Activated CD4-positive, alpha-beta T cell treated with anti-CD3 and anti-CD28 coated beads for 4 hours (primary cell): ENCODE measurements at places on chromosomes 2 and 18.

- DNase-seq: no peak
Observed at GRCh38 chr2:55567298-55567697, 47.8 kb downstream of the CFAP36 start.

GRCh38 chr2:222518570-222519381 is 94.4 kb downstream of the SGPP2 start:
- DNase-seq: no peak

DNA sequence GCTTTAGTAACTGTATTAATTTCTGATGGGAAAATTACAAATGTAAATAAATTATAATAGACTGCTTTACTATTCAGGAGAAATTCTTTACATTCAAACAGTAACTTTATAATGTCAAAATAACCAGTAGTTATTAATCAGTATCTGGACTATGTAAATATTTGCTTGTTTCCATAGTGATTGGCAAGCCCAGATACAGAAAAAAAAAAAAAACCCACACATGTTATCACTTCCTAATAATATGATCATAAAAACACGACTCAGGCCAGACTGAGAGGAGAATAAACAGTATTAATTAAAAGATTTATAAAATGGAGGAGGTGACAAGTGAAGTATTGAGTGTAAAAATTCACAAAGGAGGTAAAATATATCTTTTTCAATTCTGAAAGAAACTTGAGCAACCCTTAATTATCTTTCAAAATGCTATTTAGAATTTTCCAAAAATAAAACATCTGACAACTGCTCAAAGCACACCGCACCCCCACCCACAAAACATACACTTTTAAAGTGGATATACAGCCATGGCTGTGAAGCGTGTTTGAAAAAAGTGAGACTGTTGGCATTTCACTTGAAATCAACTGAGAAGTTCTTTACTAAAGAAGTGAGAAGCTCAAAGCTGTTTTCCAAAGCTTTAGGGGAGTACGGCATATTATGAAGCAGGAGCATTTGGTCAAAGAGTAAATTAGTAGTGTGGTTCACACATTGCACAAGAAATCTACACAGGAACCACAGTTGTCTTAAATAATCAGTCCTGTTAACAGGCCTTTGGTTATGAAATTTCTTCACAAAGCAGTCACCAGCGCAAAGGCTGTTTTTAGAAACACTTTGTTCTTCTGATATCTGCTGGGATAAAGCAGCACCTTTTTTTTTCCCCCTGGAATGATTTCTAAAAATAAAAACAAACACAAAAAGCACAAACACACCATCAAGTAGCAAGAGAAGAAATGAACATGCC is 475.8 kb downstream of the TXNL1 start:
- no peak for DNase-seq

GRCh38 chr2:137964066-137964858 is at the start of gene HNMT:
Gene HNMT, plus strand, starts transcription at chr2:137964473. Its CDS starts 19 bp downstream, at chr2:137964492.
- no peak for DNase-seq

- no peak for DNase-seq
Observed at GRCh38 chr2:82391386-82391785, 2067.7 kb downstream of the SUCLG1 start.

DNA sequence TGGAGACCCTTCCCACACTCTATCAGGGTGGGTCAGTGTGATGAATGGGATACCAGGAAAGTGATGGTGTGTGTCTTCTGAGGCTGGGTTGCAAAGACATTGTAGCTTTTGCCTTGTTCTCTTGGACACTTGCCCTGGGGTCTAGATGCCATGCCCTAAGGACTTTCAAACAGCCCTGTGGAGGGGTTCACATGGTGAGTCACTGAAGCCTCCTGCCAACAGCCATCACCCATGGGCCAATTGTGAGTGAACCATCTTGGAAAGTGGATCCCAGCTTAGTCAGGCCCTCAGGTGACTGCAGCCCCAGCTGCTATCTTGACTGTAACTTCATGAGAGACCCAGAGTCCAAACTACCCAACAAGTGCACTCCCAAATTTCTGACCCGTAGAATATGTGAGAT is 25.8 kb upstream of the IGFBP5 start:
- DNase-seq: no peak

DNA sequence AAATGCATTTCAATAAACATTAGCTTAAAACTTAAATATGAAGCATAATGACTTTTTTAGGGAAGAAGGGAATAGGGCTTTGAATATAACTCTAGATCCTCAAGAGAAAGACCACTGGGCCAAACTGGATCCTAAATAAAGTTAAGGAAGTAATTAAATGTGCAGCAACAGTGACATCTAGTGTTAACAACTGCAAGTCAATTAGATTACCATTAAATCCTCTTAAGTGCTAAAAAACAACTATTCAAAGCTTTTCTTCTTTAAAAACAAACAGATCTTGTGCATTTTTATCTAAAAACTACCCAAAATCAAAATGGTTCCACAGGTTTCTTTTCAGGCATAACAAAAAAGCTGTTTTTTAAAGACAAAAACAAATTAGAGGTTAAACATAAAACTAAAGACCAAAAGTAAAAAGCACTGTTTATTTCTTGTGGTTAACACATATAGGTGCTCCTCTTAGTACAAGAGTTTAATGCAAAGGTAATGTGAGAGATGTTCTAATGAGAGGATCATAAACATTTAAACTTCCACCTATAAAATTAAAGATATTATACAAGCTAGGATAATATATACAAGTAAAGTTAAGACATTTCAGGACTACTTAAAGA is 111.4 kb downstream of the THADA start:
- DNase-seq: no peak

DNA sequence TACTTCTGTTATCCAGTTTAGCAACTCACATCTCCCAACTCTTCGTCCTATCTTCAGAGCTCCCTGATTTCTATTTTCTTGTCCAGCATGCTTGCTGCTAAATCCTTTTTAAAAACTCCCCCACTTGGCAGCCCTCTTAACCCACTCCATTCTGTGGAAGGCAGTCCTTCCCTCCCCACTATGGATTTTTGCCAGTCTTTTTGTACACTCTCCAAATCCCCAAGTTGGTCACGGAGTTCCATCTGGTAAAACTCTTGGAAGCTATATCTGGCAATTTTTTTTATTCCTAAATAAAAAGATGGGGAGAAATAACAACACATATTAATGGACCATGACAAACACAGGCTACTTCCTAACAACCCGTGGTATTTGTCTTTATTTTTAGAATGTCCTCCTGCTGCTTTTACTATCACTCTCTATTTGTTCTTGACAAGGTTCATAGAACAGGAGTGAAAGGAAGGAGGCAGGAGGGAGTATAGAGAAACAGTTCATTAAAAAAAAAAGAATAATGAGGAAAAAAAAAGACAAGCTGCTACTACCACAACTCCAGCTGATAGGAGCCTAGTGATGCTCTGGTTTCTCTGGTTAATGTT is 120.0 kb upstream of the THSD7B start:
- no peak for DNase-seq

- no peak for DNase-seq
Observed at GRCh38 chr2:131425231-131425941, 50.5 kb upstream of the TUBA3D start.

DNA sequence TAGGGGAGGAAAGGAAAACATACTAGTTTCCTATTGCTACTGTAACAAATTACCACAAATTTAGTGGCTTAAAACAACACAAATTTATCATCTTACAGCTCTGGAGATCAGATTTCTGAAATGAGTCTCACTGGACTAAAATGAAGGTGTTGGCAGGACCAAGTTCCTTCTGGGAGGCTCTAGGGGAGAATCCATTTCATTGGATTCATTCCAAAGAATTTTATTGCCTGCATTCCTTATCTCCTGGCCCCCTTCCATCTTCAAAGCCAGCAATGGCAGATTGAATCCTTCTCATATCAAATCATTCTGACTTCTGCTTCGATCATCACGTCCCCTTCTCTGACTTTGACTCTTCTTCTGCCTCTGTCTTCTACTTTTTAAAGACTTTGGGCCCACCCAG is 250.9 kb downstream of the IRS1 start:
- no peak for DNase-seq

- no peak for DNase-seq
Observed at GRCh38 chr2:75562513-75562864, 1.8 kb upstream of the EVA1A start.

- DNase-seq: no peak
Observed at GRCh38 chr2:24723665-24724064, 69.5 kb downstream of the PTRHD1 start.

DNA sequence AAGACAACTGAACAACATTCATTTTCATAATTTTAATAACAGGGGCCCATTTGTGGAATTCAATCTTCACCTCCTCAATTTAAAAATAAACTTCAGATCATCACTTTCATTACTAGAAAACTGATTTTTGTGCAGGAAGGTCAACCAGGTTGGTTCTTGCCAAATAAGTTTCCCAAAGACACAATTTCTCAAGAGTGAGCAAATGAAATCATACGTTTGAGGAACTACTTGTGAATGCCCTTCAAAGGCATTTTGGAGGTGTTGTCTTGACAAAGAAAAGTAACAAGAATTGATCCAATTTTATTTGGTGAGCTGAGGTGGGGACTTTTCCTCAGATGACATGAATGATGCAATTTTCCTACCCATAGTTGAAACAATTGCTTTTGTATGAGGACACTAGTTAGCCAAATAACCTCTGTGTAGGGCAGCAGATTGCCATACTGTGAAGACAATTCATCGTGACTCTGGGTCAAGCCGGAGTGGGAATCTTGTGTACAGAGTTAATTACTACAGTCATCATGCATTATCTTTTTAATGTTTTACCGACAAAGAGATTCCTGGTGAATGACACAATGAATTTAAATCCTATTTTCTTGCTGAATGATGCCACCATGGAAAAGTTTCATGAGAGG is 121.8 kb downstream of the TGFA start:
- DNase-seq: no peak

GRCh38 chr2:8365331-8365910 is 316.4 kb upstream of the ID2 start:
- no peak for DNase-seq

DNA sequence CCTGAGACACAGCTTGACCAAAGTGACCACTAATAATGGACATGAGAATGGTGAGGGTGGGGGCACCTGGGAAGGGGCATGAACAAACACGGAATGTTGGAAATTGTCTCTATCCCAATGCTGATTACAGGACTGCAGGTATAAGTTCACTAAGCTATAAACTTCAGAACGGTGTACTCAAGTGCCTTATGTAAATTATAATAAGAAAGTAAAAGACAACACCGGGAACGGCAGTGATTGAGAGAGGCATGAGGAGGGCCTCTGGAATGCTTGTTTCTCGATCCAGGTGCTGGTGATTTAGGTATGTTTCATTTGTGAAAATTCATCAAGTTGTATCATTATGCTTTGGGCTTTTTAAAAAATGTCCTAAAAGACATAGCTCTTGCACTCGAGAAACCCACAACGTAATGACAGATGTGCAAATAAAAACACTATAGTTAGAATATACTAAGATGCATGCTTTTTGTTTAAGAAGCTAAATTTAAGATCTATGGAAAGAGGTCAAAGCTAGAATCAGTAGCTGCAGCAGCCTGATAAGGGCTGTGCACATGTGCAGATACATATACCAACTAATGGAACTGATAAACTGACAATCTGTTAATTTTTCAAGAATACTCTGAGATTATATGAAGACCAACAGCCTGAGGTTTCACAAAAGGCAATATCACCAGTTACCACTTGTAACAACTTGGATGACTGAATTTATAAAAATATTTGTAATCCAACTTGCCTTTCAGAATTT is 7.6 kb downstream of the HIBCH start:
- no peak for DNase-seq

DNA sequence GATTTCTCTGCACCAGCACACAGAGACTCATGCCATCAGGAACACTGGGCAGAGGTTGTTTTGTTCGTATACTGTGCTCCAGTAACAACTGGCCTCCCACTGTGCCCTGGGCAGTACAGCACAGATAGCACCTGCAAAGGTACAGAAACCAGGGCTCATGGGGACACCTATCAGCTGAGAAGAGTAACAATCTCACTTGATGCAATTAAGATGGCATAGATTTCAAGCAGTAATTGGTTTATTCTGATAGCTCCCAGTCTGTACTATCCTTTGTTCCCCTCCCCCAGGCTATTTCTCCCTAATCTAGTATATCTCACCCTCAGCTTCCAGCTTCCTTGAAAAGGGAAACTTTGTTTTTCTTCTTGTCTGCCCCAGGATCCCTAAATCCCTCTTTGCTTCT is 343.9 kb upstream of the MMADHC start:
- no peak for DNase-seq

GRCh38 chr2:163553601-163554000 is 182.2 kb downstream of the FIGN start:
- no peak for DNase-seq

DNA sequence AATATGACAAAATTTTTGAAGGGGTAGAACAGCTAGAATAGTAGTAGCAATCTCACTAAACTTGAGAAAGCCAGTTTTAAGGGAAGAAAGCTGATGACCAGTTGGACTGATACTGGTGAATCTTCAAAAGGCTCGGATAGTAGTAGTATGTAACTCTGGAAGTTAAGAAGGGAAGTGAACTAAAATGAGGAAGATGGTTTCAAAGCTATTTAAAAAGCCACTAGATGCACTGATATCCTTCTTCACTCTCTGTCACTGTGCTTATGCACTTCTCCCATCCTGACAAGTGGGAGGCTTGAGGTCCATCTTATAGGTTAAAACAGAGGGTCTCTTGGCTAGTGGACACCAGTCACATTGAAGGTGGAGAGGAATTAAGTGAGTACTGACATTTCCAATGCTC is 141.1 kb downstream of the NCOA1 start:
- DNase-seq: no peak

GRCh38 chr2:181656450-181657291 is at the start of gene CERKL:
Gene CERKL, minus strand, starts transcription at chr2:181657105. Its CDS starts 99 bp downstream, at chr2:181657006.
- DNase-seq: no peak

DNA sequence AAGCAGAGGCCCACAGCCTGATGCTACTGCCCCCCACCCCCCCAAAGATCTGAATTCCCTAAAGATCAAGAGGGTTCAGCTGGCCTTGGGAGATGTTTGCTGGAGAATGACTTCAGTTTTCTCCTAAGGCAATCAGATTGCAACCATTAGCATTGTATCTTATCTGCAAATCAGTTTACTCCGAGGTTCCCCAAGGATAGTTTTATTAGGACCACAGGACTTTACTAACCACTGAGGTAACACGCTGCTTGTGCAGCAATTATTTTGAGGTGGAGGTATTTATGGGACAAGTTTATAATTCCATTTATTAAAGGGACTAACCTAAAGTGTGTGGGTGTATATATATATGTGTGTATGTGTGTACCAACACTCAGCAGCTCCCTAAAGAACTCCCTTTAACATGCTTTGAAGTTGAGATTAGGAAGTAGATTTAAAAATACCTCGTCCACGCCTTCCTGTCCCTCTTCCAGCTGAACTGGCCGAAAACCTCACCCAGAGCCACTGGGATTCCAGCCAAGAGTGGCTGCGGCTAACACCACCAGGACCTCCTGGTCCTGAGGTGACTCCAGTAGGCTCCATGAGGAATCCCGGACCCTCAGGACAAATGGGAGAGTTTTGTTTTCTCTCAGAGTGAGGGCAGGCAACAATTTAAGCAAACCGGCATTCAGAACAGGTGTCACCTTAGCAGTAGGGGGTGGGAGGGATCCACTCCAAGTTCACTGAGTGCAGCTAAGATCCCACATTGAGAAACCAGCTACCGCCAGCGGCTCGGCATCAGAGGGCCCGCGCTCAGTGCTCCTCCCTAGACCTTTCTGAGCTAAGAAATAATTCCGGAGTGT is 3.0 kb upstream of the DLX1 start:
- no peak for DNase-seq
